ENCODE measurements at places on chromosomes 1 and 21. TPM values are rescaled to one million over a fixed set of nuclear protein-coding genes. Genes with fewer than 3 reads are reported as not detected.
A peak's percentile ranks its signal among the peaks of the same experiment; 100 is the strongest.

CYYR1 gene
- 3.0 TPM for total RNA-seq

LAMC1 gene
- total RNA-seq, result 16.4 TPM

DMBX1 gene
- total RNA-seq, result not detected

SELP gene
- 0.91 TPM for total RNA-seq

PYHIN1 gene
- 0.29 TPM for total RNA-seq

KRTAP11-1 gene
- total RNA-seq, result not detected

CFHR1 gene
- not detected for total RNA-seq

DNA sequence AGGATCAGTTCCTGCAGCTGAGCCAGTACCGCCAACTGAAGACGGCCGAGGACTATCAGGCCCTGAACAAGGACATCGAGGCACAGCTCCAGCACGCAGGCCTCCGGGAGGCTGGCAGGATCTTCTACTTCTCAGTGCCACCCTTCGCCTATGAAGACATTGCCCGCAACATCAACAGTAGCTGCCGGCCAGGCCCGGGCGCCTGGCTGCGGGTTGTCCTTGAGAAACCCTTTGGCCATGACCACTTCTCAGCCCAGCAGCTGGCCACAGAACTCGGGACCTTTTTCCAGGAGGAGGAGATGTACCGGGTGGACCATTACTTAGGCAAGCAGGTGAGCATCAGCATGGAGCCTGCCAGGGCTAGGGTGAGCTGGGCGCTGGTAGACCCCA, 10.7 kb downstream of the H6PD start:
- peaks cover 36% of the 10 kb centered on the region for H3K4me1 ChIP-seq
- H3K4me3 ChIP-seq, result no peak overlapping the region
- H3K27ac ChIP-seq, result peak overlapping the region; percentile 26
- H3K27me3 ChIP-seq, result no peaks in the 10 kb centered on the region

DNA sequence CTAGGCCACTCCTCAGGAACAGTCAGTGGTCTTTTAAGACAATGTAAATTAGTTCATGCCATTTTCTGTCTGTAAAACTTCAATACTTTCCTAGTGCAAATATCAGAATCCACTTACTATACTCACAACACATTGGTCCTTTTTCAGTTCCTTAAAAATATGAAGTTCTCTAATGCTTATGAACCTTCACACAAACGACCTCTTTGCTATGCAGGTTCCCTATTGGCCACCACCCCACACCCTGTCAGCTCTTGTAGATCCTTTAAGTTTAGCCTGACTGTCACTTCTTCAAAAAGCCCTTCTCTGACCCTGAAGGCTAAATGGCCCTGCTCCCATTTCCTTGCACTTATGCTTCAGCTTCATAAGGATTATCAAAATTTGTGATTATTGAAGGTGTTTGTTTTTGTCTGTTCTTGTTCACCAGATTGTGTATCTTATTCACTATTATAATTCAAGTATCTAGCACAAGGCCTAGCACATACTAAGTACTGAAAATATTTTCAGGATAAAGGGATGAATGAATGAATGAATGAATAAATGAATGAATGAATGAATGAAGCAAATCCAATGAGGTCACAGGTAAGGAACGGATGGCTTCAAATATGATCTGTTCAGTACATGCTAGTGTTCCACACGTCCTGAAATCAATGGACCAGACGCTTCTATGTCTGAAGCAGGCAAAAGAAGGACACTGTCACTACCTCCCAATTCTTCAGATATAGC, 373.9 kb downstream of the VAV3 start:
- DNase-seq, result no peak
- no peaks in the 10 kb centered on the region for H3K36me3 ChIP-seq
- no peak overlapping the region for H3K4me3 ChIP-seq
- no peaks in the 10 kb centered on the region for H3K4me1 ChIP-seq
- H3K27ac ChIP-seq, result no peak overlapping the region
- H3K27me3 ChIP-seq, result no peaks in the 10 kb centered on the region

- H3K27ac ChIP-seq, result no peak overlapping the region
- no peaks in the 10 kb centered on the region for H3K27me3 ChIP-seq
- DNase-seq, result no peak
- no peak overlapping the region for H3K4me3 ChIP-seq
- H3K4me1 ChIP-seq, result no peaks in the 10 kb centered on the region
These were observed 74.2 kb downstream of the ITGB3BP start for GRCh38 chr1:63448731-63449246.

GRCh38 chr1:203217668-203218067, 11.8 kb downstream of the CHIT1 start:
- DNase-seq, result no peak
- H3K4me3 ChIP-seq, result no peak overlapping the region
- no peaks in the 10 kb centered on the region for H3K27me3 ChIP-seq

DNA sequence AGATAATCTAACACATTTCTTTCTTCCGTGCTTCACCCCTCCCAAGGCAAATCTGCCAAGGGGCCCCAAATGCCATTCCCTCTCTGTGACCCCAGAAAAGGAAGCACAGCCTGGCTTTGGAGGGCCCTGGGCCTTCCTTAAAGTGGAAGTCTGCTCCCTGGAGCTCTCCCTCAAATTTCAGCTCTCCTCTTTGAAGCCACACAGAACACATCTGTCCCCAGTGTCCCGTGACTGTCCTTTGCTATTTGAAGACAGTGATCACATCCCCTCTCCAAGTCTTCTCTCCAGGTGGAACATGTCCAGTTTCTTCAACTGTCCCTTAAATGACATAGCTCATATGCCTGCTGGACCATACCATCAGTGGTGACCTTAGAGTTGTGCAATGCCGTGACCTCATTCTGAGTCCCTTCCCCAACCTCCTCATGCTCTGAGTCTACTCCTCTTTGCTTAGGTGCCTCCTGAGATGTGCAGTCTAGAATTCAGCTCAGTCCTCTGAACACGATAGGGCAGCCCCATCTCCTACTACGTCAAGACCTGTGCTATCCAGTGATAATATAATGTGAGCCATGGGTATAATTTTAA, 18.4 kb upstream of the FOXO6 start:
- H3K4me1 ChIP-seq, result no peaks in the 10 kb centered on the region
- H3K27ac ChIP-seq, result no peak overlapping the region
- no peaks in the 10 kb centered on the region for H3K36me3 ChIP-seq
- H3K27me3 ChIP-seq, result no peaks in the 10 kb centered on the region

GRCh38 chr1:185338719-185339622, 21.9 kb upstream of the IVNS1ABP start:
- H3K36me3 ChIP-seq, result no peaks in the 10 kb centered on the region
- no peak overlapping the region for H3K4me3 ChIP-seq
- no peaks in the 10 kb centered on the region for H3K4me1 ChIP-seq
- no peak for DNase-seq
- H3K27ac ChIP-seq, result peak overlapping the region; percentile 25
- no peaks in the 10 kb centered on the region for H3K27me3 ChIP-seq

- no peaks in the 10 kb centered on the region for H3K36me3 ChIP-seq
- no peaks in the 10 kb centered on the region for H3K27me3 ChIP-seq
- DNase-seq, result peak; percentile 37
- H3K4me3 ChIP-seq, result peak overlapping the region; percentile 85
- H3K4me1 ChIP-seq, result peaks cover 6% of the 10 kb centered on the region
- H3K27ac ChIP-seq, result peak overlapping the region; percentile 84
These were observed 749 bp downstream of the AKIRIN1 start for GRCh38 chr1:38991638-38992411.

DNA sequence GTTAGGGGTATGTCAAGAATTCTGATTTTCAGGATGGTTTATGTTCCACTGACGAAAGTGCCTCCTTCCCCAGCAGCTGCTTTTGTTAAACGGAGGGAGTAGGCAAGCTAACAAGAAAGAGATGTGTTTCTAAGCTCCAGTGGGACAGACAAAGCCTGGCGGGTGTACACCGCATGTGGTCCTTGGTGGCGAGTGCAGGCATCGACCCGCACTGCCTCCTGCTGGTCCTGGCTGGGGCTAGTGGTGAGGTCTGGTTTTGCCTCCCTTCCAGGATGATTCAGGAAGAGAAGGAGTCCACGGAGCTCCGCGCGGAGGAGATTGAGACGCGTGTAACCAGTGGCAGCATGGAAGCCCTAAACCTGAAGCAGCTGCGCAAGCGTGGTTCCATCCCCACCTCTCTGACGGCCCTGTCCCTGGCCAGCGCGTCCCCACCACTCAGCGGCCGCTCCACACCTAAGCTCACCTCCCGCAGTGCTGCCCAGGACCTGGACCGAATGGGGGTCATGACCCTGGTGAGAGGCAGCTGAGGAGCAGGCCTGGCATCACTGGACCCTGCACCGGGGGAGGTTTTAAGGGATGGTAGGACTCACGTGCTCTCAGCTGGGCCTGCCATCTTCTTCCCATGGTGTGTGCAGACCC, 29.0 kb downstream of the PPFIA4 start:
- no peaks in the 10 kb centered on the region for H3K4me1 ChIP-seq
- H3K27ac ChIP-seq, result no peak overlapping the region
- H3K27me3 ChIP-seq, result no peaks in the 10 kb centered on the region

DNA sequence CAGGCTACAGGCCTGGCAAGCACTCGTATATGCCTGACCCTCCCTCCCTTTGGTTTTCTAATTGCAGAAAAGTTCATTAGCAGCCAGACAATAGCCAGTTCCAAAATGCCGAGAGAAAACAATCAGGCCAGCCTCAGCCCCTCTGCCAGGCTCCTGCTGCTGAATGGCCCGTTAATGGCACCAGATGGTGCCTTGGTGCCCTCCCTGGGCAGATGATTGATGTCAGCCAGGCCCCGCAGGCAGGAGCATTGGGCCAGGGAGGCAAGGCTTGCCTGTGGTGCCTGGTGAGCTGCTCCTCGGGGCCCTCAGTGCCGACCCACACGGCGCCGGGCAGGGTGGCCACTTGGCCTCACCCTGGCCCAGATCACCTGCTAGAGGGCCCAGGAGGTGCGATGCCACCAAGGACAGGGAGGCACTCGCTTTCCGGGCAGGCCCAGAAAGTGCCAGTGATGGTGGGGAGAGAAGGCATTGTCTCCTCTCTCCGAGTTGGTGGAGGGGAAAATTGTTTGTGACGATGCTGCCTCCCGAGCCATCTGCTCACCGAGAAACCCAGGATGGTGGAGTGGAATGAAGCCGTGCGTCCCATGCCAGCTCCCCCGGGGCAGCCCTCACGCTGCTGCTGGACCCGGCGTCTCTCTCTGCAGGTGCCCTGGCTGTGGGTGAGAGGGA, 28.1 kb downstream of the QSOX1 start:
- H3K36me3 ChIP-seq, result no peaks in the 10 kb centered on the region
- H3K27ac ChIP-seq, result no peak overlapping the region
- H3K4me3 ChIP-seq, result no peak overlapping the region
- peak; percentile 41 for DNase-seq

DNA sequence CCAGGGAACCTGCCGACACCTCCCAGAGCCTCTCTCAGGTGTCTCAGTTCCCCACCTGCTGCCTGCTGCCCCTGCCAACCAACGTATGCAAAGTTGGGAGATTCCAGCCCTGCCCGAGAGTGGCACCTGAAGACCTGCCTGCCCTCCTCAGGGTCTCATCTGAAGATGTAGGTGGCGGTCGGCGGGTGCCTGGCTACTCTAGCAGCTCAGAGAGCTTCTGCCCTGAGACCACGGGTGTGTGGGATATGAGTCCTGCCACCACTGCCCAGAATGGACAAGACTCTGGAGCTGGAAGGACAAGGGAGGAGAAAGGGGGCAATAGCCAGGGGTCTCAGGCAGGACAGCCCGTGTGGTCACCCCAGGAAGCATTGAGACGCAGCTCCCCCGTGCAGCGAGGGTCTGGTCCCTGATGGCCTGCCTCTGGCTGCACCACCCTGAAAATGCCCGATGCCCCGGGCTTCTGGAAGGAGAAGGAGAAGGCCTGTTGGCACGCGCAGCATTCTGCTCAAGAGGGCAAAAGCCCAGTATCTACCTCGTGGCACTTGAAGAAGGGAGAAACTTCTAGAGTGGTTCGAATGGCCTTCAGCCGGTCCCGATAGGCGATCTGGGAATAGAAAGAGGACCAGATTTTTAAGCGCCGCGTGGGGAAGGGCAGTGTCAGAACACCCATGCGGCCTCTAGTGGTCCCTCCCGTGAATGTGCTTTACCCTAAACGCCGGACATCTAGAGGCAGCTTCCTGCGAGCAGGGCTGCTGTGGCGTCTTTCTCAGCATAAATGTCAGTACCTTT, 88.8 kb downstream of the STUM start:
- peaks cover 14% of the 10 kb centered on the region for H3K36me3 ChIP-seq
- no peak overlapping the region for H3K27ac ChIP-seq
- H3K4me1 ChIP-seq, result no peaks in the 10 kb centered on the region
- DNase-seq, result peak; percentile 49

GRCh38 chr21:32386195-32386870, 6.5 kb downstream of the URB1 start:
- H3K27ac ChIP-seq, result peak overlapping the region; percentile 26
- H3K27me3 ChIP-seq, result no peaks in the 10 kb centered on the region
- no peak overlapping the region for H3K4me3 ChIP-seq
- DNase-seq, result peak; percentile 27
- no peaks in the 10 kb centered on the region for H3K4me1 ChIP-seq
- peaks cover 8% of the 10 kb centered on the region for H3K36me3 ChIP-seq

- no peak overlapping the region for H3K4me3 ChIP-seq
- no peaks in the 10 kb centered on the region for H3K4me1 ChIP-seq
- no peaks in the 10 kb centered on the region for H3K27me3 ChIP-seq
- no peak for DNase-seq
- H3K36me3 ChIP-seq, result no peaks in the 10 kb centered on the region
- H3K27ac ChIP-seq, result no peak overlapping the region
These were observed 18.3 kb downstream of the NPR1 start for GRCh38 chr1:153696741-153697140.

DNA sequence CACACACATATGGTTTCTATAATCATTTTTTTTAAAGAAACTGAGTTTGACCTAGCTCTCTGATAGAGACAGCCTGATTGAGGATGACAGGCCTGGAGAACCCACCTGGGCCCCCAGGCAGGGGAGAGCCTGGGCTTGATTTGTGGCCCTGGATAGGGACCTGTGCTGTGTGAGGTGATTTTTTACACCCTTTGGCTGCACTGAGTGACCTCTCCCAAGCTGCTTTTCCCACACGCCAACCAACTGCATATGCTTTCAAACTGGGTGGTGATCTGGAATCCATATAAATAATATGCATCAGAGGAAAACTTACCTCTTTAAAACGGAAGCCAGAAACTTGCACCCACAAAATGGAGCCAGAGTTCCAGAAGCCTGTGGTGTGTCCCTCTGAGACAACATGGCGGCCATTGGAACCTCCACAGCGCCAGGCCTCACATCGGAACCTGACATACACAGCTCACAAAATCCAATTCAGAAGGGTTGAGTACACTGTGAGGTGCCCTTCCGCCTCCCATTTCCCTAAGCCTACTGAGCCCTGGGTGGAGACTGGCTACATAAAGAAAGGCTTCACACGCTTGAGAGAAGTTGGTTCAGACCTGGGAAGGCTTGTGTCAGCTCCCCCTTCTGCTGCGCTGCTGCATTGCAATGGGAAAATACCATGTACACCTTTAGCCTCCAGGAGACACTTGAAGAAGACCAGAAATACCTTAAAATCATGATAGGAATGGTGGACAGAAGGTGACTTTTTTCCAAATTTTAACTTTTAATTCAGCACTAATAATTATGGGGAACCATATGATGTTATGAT, 160.7 kb downstream of the HHIPL2 start:
- H3K4me1 ChIP-seq, result no peaks in the 10 kb centered on the region
- DNase-seq, result no peak
- no peaks in the 10 kb centered on the region for H3K27me3 ChIP-seq
- no peaks in the 10 kb centered on the region for H3K36me3 ChIP-seq
- H3K4me3 ChIP-seq, result no peak overlapping the region

DNA sequence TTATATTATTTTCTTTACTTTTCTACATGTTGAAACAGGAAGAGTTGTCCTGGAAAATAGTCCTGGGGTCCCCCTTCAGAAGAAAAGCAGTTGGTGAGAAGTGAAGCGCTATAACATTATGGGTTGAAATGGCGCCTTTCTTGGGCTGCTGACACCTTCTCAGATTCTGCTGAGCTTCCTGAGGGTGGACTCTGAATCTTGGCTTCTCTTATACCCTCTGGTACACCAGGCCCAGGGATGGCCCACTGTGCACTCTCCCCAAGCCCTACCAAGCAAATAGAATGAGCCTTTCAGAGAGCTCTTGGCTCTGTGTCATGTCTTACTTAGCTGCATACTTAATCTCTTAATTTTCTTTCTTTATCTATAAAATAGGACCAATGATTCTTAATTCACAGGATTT, 42.3 kb downstream of the CD247 start:
- H3K27me3 ChIP-seq, result no peaks in the 10 kb centered on the region
- DNase-seq, result no peak
- no peaks in the 10 kb centered on the region for H3K36me3 ChIP-seq
